ENCODE measurements at places on chromosomes 16 and 17.

GRCh38 chr17:74842599-74843351 lies 16.9 kb downstream of the GRIN2C start:
- no peak for DNase-seq

DNA sequence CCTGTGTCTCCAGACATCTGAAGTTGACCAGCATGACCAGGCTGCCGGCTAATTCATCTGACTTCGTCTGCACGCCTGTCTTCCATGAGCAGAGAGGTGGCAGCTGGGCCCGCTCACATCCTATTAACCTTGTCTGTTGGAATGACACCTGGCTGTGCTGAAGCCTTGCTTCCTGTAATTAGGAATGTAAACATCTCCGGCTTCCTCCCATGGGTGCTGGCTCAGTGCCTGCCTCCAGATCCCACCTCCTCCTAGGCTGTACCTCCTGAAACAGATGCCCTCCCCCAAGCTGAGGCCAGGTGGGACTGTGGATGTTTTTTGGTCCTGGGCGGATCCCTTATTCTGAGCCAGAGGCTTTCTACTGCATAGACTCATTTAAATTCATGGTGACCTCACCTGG lies 296.3 kb downstream of the HS3ST4 start:
- no peak for DNase-seq

DNA sequence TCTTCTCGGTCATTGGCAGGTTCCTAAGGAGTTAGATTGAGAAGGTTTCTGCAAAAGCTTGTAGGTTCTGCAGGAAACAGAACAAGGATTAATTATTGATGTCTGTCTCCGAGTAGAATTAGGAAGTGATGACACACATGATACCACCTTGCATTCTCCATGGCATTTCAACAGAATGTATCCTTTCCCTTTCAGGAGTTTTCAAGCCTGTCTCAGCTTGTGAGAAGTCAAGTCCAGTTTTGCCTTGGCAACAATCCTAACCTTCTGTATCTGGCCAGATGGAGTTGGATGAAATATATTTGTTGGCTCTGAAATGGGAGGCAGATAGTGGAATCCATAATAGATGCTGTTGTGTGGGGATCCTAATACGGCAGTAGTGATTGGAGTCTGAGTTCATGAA lies 235.5 kb downstream of the SHISA9 start:
- no peak for DNase-seq

DNA sequence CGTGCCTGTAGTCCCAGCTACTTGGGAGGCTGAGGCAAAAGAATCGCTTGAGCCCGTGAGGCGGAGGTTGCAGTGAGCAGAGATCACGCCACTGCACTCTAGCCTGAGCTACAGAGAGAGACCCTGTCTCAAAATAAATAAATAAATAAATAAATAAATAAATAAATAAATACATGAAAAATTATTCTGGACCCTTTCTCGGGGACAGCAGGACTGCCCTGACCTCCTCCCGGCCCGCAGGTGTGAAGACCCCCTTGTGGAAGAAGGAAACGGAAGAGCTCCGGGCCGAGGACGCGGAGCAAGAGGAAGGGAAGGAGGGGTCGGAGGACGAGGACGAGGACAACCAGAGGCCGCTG lies 3.1 kb downstream of the C17orf50 start:
- no peak for DNase-seq

GRCh38 chr16:89123001-89123830 lies 29.6 kb downstream of the ACSF3 start:
- DNase-seq, result no peak

DNA sequence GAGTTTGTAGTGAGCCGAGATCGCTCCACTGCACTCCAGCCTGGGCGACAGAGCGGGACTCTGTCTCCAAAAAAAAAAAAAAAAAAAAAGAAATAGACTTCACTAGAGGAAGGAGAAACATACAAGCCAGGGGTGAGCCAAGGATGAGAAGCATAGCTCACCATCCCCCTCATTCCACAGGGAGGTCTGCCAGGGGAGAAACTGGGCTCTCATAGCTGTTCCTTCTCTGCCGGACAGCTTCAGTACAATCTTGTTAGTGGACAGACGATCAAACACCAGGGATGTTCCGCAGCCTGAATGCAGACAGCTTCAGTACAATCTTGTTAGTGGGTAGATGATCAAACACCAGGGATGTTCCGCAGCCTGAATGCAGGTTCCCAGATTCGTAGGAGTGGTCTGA lies 509.6 kb downstream of the CDH13 start:
- no peak for DNase-seq

GRCh38 chr16:54934481-54935265 lies 4.0 kb downstream of the IRX5 start:
- DNase-seq, result no peak

GRCh38 chr17:35988164-35988563 lies 1.6 kb upstream of the CCL14 start:
- DNase-seq, result no peak

- DNase-seq, result no peak
Observed at GRCh38 chr17:80931421-80932265, 60.0 kb upstream of the CHMP6 start.

DNA sequence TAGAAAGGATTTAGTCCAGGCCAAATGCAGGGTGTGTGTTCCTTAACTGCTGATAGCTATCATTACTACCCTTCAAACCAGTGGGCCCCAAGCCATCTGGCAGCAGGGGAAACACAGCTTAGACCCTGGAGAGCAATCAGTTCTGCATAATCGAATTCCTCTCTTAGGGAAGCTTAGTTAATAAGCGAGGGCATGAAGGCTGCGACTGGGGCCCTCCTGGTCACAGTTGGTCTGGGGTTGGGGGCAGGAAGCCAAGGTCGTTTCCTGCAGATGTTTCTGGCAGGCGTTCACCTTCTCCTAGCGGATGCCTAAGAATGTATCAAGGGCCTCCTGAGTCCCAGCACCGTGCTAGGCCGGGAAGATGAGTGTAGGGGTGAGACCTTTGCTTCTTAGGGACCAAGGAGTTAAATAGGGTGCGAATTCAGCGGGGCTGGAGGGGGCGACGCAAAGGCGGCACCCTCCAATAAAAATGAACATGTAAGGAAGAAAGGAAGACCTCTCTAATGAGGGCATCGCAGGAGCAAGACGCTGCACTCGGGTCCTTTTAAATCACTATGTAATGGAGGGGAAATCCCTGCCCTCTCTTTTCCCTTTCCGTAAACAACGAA lies 16.5 kb upstream of the EEF2K start:
- DNase-seq, result no peak

DNA sequence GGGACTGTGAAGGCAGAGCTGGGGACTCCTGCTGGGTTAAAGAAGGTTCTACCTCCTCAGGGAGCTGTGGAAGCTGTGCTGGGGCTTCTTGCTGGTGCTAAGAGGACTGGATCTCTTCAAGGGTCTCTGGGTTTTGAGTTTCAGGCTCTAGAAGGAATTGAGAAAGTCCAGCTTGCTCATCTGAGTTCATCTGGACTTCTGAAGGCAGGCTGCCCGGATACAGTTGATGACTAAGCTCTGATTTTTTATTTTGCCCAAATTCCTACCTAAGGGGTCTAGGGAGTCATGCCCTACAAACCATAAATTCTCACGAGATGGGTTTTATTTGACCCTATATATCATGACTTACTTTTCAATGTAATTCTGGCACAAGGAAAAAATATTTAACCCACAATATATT lies 46.8 kb upstream of the TMEM97 start:
- DNase-seq, result no peak

GRCh38 chr17:32331243-32332040 lies 10.5 kb downstream of the C17orf75 start:
- no peak for DNase-seq

DNA sequence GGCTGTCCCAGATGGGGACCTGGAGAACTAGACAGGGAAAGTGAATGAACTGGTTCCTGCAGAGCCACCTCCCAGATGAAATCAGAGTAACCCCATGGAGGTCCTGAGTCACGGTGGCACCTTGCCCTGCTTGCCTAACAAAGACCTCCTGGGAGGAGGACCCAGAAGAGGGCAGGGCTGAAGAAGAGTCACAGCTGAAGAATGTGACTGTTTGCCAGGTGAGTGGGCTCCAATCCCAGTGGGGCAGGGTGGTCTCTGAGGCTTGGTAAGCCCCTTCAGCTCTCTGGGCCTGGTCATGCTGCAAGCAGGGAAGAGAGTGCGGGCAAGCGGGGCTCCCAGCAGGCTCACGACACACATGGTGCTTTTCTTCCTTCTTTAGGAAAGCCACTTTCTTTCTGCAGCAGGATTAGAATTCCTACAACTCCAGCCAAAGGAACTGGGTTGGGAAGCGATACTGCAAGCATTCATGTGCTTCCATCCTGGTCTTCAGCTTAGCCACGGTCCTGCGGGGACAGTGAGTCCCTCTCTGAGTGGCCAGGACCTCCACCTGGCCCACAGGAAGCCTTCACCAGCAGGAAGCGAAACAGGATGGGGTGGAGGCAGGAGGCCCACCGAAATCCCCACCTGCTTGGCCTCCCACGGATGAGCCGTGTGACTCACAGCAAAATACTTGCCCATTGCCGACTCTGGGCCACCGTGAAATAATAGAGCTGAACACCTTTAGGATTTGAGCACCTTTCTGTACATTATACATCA lies 4.3 kb downstream of the C16orf74 start:
- no peak for DNase-seq

DNA sequence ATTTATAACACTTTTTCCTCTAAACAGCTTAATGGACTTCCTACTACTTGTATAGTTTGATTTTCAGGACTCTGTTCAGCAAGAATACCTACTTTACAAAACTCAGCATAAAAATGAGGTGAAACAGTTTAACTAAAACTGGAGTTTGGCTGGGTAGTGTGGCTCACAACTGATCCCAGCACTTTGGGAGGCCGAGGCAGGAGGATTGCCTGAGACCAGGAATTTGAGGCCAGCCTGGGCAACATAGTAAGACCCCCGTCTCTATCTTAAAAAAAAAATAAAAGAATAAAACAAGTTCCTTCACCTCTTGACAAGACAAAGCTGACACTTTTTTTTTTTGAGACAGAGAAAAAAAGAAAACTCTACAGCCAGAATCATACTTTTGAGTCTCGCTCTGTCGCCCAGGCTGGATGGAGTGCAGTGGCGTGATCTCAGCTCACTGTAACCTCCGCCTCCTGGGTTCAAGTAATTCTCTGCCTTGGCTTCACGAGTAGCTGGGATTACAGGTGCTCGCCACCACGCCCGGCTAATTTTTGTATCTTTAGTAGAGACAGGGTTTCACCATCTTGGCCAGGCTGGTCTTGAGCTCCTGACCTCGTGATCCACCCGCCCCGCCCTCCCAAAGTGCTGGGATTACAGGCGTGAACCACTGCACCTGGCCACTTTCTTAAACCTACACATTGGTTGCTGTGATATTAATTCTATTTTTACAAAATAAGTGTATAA lies 2.6 kb downstream of the PDF start:
- DNase-seq, result no peak

DNA sequence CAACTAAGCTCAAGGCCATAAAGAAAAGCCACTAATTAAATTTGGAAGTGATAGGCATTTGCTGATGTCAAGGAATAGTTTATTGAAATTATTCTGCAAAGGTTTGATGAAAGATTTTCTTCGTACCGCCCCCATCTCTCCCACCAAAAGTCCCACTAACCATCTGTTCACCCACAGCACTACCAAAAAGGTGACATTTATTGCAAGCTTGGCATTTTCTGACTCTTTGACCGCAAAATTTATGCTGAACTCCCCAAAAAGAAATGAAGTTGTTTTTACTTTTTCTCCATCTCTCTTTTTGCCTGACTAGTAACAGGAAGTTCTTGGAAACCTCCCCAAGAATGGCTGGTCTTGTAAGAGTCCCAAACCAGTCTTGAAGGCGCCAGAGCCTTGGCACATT lies 384.9 kb upstream of the SOX9 start:
- no peak for DNase-seq

GRCh38 chr17:17063546-17064122 lies 21.4 kb downstream of the MPRIP start:
- DNase-seq, result no peak

- no peak for DNase-seq
Observed at GRCh38 chr16:19137201-19138128, 23.7 kb downstream of the ITPRIPL2 start.

DNA sequence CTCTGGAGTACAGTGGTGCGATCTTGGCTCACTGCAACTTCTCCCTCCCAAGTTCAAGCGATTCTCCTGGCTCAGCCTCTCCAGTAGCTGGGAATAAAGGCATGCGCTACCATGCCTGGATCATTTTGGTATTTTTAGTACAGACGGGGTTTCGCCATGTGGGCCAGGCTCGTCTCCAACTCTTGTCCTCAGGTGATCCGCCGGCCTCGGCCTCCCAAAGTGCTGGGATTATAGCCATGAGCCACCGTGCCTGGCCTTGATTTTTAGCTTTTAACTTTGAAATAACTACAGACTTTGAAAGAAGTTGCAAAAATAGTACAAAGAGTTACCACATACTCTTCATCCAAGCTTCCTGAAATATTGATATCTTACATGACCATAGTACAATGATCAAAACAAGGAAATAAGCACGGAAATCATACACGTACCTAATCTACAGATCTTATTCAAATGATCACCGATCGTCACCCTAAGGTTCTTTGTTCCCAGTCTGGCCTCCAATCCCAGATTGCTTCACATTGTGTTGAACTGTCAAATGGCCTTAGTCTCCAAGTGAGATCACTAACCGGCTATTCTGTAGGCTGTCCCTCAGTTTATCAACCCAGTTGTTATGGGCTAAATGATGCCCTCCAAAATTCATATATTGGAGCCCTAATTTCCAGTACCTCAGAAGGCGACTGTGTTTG lies 18.4 kb downstream of the NPIPA1 start:
- DNase-seq, result no peak

DNA sequence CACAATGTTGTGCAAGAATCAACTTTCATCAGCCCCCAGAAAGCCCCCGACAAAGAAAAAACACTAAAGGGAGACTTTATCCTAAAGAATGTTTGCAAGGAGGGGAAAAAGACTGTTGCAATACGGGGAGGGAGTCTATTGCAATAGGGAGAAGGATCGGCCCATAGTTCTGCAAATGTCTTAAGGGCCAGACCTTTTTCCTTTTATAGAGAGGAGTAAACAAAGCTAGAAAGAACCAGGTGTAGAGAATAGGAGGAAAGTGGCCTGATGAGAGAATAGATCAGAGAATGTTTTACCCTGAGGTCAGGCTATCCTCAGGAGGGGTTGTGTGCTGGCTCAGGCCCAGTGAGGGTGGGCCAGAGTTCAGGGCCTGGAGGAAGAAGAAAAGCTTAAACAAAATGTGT lies 8.7 kb upstream of the CAVIN1 start:
- no peak for DNase-seq

GRCh38 chr17:74687886-74688285 lies 24.8 kb downstream of the CD300LF start:
- DNase-seq, result no peak

DNA sequence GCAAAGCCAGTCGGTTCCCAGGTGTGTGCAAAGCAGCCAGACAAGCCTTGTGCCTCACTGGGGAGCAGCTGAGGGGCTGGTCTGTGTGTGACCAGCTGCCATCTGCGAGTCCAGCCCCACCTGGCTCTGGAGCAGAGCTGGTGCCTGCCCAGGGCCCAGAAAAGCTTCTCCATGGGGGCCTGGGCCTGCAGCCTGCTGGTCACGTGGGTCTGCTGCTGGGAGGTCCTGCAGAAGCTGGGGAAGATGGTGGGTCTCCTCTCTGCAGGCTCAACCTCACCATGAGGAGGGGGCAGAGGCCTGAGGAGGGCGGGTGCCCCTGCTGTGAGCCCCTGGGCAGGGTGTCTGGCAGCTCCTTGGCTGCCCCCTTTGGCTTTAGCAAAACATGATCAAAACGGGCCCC lies 71.9 kb downstream of the ENGASE start:
- no peak for DNase-seq
